Retinal pigment epithelial cell (primary cell): ENCODE measurements at places on chromosomes 6 and 20.

DNA sequence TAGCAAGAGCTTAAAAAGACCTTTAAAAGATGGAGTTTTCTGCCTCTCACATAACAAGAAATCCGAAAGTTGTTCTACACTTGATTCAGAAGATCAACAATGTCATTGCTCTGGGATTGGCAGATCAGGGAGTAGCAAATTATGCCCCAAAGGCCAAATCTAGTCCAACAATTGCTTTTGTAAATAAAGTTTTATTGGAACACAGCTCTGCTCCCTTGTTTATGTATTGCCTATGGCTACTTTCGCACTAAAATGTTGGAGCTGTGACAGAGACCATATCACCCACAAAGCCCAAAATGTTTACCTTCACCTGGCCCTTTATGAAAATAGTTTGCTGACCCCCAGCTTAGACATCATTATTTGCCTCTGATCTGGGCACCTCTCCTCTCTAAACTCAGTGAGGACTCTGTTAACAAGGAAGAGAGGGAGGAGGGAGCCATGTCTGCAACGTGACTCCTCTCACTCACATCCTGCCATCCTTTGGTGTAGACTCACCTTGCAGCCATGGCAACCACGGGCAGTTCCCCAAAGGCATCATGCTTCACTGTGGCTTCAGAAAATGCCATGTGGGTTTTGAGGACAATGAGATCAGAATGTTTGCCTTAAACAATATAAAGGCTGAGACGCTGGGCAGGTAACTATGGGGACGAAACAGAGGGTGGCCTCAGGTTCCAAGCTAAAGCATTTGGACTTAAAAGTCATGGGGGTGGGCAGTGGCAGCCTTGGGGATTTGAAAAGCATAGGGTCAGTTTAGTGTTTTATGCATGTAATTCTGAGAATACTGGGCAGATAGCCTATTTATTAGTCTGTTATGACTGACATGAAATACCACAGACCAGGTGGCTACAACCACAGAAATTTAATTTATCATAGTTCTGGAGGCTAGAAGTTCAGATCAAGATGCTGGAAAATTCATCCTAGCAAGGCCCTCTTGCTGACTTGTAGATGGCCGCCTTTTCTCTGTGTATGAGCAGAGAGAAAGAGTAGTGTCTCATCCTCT, 149.7 kb upstream of the TNFAIP3 start:
- no peak for DNase-seq

GRCh38 chr6:41965429-41966213, 24.0 kb upstream of the CCND3 start:
- no peak for DNase-seq

- no peak for DNase-seq
Measured at GRCh38 chr6:46468403-46469010, 22.7 kb downstream of the RCAN2 start.

DNA sequence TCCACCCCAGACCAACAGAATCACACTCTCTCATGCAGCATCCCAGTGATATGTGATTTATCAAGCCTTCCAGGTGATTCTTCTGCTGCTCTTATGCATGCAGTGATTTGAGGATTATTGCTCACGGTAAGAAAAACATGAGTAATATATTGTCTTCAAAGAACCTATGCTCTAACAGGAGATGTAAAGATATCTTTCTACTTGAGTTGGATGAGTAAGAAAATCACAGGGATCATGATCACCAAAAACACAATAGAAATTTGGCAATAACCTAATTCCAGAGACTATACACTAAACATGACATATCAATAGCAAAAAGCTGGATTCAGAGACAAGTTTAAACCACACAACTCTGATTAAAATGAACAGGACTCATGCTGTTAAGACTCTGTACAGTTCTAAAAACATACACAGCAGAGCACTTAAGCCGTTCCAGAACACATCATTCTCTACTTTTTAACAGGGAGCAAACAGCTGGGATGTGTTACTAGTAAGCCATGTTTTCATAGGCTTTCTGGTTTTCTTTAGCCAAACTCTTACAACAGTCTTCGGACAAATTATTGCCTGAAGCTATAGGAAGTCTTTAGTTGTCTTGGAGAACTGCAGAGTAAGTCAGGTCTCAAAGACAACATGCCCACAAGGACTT, 568.6 kb downstream of the HAO1 start:
- DNase-seq = no peak

DNA sequence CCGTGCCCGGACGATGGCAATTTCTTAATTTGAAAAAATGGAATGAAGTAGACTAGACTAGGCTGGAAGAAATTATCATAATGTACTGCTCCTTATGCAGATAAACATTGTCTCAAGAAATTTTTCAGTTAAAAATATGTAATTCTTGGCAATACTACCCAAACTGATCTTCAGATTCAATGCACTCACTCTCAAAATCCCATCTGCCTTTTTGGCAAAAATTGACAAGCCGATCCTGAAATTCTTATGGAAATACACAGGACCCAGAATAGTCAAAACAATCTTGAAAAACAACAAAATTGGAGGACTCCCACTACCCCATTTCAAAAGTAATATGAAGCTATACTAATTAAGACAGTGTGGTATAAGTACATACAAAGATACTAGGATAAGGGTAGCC, 19.0 kb downstream of the SLC23A2 start:
- no peak for DNase-seq

DNA sequence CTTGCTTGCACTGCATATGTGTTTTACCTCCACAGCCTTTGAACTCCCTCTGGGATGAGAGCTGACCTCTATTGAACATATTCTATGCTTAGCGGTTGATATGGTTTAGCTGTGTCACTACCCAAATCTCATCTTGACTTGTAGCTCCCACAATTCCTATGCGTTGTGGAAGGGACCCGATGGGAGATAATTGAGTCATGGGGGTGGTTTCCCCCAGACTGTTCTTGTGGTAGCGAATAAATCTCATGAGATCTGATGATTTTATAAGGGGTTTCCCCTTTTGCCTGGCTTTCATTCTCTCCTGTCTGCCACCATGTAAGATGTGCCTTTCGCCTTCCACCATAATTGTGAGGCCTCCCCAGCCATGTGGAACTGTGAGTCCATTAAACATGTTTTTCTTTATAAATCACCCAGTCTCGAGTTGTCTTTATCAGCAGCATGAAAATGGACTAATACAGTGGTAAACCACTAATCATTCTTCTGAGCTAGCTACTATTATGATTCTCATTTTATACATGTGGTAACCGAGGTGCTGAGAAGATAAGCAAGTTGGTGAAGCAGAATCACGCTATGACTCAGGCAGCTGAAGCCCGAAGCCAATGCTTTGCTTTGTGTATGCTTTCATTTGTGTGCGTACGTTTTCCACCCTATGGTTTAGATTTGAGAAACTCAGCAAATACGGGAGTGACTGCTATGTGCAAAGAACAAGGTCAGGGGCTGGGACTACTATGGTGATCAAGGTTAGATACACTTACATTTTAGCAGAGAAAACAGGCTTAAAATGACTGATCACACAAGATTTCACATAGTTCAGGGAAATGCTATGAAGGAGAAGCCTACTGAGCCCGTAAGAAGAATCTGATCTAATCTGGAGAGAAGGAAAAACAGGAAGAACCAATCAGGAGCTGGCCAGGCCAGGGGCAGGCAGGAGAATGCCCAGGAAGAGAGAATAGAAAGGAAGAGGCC, 363.5 kb downstream of the ESR1 start:
- DNase-seq = peak; percentile 13

- no peak for DNase-seq
Measured at GRCh38 chr6:107196152-107196551, 80.8 kb upstream of the BEND3 start.

DNA sequence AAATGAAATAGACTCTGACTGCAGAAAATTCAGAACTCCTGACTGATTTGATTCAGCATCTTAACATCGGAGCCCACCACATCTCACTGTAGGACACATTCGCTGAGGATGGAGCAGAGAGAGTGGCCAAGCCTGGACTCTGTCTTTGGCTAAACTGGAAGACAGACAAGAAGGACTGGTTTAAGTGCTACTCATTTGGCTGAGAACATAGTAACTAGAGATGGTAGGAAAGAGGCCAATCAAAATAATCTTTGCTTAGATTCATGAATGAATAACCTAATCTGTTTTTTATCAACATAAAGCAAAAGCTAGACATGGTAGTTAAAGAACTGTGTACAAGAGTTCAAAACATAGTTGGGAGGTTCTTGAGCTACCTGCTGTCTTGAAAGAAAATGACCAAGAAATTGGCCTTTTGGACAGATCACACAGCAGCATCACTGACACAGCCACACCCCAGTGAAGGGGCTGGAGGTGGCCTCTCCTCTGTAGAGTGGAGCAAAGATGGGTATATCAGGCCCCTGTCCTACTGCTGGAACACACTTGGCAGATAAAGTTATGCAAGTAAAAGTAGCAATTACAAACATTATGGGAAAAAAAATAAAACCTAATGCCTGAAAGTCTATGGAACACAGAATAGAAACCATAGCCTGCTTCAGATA, 87.1 kb upstream of the NT5E start:
- no peak for DNase-seq

GRCh38 chr6:158028421-158028820, 46.8 kb downstream of the SYNJ2 start:
- no peak for DNase-seq

- DNase-seq = no peak
Measured at GRCh38 chr6:109340811-109341210, 41.5 kb downstream of the CD164 start.

GRCh38 chr6:163418311-163419029, 4.0 kb downstream of the QKI start:
- no peak for DNase-seq

- no peak for DNase-seq
Measured at GRCh38 chr6:88480816-88481215, 314.7 kb upstream of the CNR1 start.

DNA sequence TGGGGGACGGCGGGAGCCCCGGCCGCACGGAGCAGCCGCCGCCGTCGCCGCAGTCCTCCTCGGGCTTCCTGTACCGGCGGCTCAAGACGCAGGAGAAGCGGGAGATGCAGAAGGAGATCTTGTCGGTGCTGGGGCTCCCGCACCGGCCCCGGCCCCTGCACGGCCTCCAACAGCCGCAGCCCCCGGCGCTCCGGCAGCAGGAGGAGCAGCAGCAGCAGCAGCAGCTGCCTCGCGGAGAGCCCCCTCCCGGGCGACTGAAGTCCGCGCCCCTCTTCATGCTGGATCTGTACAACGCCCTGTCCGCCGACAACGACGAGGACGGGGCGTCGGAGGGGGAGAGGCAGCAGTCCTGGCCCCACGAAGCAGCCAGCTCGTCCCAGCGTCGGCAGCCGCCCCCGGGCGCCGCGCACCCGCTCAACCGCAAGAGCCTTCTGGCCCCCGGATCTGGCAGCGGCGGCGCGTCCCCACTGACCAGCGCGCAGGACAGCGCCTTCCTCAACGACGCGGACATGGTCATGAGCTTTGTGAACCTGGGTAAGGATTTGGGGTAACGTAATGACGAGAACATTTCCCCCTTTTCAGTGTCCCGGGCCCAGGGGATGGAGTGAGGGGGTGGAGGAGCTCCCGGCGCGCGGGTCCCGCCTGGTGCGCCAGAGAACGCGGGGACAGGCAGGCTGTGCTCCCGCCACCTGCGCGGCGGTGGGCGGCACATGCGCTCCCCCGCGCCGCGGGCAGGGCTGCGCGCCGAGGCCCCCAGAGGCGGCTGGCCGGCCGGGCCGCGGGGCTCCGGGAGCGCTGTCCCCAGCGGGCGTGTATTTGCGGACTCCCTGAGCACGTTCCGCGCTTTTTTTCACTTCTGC, 1.4 kb downstream of the BMP6 start:
- no peak for DNase-seq

DNA sequence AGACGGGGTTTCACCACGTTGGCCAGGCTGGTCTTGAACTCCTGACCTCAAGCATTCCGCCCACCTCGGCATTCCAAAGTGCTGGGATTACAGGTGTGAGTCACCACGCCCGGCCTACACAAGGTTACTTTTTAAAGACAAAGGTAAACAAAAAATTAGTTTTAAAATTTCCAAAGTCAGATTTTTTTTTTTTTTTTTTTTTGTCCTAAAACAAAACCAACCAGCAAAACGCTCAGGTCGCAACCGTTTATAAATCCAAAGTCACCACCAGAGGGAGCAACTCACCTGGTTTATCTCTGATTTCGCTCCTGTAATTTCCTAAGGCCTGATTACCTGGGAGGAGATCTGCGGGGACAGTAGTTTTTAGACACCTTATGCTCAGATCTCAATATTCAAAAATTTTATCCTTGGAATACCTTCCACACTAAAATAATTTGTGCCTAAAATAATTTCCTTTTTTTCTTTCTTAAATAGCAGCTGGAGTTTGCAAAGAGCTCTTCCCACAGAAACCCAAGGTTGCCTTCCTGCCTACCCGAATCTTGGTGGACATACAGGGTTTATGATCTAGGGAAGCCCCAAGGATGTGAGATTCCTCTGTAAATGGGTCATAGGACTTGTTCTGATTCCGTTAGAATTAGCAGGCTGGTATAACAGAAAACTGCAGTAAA, 19.8 kb upstream of the TREM1 start:
- DNase-seq = peak; percentile 11

GRCh38 chr6:31582230-31582643, at the start of gene LTB:
Gene LTB (minus strand): TSS chr6:31582424. CDS start chr6:31582417, 7 bp downstream.
- no peak for DNase-seq

- DNase-seq = no peak
Measured at GRCh38 chr6:42704251-42704936, 18.0 kb downstream of the PRPH2 start.

- peak; percentile 76 for DNase-seq
Measured at GRCh38 chr6:17867880-17868279, 119.6 kb downstream of the KIF13A start.

DNA sequence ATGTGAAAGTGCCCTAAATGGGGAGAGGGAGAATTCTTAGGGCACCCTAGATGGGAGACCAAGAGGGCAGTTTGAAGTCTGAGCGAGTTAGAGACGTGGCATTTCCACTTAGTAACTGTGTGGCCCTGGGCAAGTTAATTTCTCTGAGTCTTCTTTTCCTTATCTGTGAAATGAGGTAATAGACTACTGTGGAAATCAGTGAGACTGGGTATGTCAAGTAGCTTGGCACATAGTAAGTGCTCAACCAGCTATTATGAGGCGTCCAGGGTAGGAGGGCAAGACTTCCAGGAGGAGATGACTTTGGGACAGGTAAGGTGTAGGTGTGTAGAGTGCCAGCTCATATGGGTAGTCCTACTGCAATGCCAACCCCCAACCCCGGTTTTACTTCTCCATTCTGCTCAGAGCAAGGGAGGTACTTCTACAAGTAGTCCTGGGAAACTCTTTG, 770 bp downstream of the KIF3B start:
- no peak for DNase-seq

DNA sequence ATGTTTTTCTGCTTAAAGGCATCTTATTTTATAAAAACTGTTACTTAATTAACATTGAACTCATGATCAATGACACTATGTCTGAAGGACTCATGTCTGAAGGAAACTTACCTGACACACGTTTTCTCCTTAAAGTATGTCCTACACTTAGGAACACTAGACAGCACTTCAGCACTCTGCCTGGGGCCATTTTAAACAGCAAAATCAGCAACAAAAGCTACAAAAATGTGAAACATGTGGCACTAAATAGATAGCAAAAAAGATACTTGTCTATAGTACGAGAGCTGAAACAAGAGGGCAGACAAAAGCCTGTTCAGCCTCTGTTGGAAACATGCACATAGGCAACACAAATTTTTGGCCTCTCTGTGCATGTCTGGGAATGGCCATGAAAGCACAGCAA, 93.5 kb upstream of the TMEM30A start:
- DNase-seq = no peak

- DNase-seq = no peak
Measured at GRCh38 chr20:38196076-38196475, 31.0 kb upstream of the TGM2 start.
